Stimulated activated CD4-positive, alpha-beta T cell treated with anti-CD3 and anti-CD28 coated beads, Interleukin-15, amount 100 ng/mL, for 1 hour (primary cell): ENCODE measurements at places on chromosomes 3 and 15.

- DNase-seq: no peak
Observed at GRCh38 chr3:157104928-157105652, 54.9 kb downstream of the CCNL1 start.

DNA sequence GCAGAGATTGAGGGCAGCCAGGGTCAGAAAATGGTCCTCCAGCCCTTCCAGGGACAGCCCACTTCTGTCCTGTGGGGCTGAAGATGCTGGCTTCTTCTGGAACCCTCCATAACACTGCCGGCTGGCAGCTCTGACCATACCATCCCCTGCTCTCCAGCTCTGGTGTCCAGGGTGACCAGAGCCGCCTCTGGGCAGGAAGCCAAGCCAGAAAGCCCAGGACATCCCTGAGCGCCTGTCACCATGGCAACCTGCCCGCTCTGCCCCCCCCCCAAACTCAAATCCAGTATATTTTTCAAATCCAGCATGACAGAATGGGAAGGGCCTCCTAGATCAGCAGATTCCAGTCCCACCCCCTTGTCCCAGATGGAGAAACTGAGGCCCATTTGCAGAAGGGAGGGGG, 420 bp upstream of the TMIE start:
- no peak for DNase-seq

GRCh38 chr3:187085933-187086332, 53.4 kb downstream of the RPL39L start:
- no peak for DNase-seq

GRCh38 chr15:91887321-91887720, 33.8 kb downstream of the SLCO3A1 start:
- no peak for DNase-seq

DNA sequence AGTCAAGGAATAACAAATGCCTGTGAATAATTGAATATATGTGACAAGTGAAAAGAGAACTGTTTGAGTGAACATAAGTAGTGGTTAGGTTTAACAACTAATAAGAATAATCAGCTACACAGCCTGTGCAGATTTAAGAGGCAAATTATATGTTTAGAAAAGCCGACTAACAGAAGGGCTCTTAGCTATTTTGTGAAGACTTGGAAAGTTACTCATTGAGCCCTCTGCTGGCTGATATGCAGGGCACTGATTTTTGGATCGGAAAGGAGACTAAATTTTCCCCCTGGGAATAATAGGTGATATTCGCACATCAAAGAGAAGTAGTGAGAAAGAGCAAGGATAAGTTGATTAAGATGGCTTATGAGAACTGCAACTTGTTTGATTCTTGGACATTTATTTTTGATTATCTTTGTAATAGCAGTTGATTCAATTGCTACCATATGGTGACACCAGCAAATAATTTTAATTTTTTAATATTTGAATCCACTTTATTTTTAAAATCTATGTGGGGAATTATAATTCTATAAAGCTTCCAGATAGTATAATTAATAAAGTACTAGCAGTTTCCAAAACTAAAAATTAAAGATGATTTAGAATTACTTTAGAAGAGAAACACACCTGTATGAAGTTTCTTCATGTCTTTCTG, 156.2 kb downstream of the NLGN1 start:
- no peak for DNase-seq

DNA sequence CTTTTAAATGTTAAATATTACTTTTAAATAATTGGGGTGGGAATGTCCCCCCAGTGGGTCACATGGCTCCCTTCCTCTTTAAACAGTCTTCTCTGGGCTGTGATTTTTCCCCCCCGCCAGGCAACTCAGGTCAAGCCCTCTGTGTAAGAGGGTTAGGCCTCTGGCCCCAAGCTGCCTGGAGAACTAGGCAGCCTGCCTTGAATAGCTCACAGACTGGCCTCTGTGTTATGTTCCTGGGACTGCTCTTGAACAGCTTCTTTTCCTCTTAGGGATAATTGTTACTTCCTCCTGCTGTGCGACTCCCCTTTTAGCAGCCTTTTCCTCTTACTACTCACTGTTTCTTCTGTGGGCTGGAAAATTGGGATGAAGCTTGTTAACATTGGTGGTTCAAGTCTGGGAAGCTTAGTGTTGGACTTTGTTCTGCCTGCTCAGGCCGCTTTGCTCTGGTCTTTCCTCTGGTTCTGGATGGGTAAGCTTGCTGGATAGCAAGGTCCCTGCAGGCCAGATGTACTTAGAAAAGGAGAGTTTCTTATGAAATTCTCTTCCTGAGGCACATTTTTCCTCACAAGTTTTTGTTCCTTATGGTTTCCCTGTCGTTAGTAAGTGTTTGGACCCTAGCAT, 2.2 kb downstream of the TEX264 start:
- DNase-seq: no peak

GRCh38 chr3:42205800-42206514, 60.0 kb downstream of the CCK start:
- no peak for DNase-seq

GRCh38 chr15:42490291-42490670, 660 bp downstream of the ZNF106 start:
- no peak for DNase-seq

GRCh38 chr3:111541911-111542483, at the start of gene CD96:
TSS of gene CD96 (plus strand) at chr3:111542197. CDS start at chr3:111542249, 52 bp downstream.
- peak; percentile 43 for DNase-seq

DNA sequence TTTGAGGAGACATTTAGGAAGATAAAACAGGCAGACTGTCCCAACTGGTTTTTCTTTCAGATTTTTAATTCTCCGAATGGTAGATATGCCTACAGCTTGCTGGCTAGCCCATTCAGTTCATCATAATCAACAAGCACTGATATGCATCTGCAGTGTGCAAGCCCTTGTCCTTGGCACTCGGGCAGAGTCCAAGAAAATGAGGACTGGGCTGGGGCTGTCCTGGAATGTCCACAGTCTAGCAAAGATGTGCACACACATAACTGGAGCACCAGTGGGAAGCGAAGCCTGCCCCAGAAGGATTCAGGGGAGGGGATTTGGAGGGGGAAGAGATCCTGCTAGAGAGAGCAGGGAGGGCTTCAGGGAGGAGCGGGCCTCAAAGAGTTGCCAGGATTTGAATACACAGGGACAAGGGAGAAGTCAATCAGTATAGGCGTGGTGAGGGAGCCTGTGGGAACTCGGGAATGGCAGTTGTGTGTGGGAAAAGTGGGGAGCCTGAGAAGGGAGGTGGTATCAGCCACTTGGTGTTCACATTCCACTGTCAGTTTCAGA, 8.7 kb downstream of the FAH start:
- DNase-seq: no peak

DNA sequence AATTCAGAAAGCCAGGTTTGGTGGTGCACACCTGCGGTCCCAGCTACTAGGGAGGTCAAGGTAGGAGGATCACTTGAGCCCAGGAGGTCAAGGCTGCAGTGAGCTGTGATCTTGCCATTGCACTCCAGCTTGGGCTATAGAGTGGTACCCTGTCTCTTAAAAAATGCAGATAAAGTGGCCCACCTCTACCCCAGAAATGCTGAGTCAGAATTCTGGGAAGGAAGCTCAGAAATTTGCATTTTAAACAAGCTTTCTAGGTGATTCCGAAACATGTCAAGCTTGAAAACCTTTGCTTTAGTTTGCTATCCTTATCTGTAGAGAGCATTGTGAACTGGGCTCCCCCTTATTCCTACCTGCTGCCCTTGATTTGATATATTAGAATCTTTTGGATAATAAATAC, 7.7 kb downstream of the MED12L start:
- DNase-seq: no peak

DNA sequence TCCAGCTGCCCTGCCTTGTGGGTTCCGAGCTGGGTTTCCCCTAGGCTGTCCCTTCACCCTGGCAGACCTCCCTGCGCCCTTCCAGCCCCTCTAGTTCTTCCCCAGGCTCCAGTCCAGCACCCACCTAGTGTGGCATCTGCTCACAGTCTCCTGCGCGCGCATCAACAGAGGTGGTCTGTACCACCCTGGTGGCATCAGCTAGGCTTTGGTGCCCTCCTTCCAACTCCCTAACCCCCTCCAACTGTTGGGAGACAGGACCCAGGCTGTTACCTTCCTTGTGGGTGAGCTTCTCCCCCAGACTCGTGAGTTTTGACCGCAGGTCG, 8.0 kb downstream of the CALML4 start:
- DNase-seq: no peak

DNA sequence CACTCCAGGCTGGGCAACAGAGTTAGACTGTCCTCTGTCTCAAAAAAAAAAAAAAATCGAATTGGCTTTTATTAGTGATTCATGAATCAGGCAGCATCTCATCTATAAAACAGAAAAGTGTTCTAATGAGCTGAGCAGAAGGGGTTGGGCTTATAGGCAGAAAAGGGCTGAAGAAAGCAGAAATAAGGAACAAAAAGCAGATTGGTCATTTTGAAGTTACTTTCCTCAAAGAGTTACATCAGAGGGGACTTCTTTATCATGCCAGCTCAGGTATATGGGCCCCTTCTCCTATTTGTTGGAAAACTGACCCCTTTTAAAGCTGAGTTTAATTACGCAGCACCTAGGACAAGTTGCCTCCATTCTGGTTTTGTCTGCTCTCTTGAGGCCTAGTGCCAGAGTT, 722 bp upstream of the POGLUT1 start:
- no peak for DNase-seq

GRCh38 chr15:74540161-74540760, 759 bp upstream of the ARID3B start:
- DNase-seq: no peak

- no peak for DNase-seq
Observed at GRCh38 chr15:65376767-65377104, 1.1 kb downstream of the IGDCC3 start.

GRCh38 chr3:178748874-178749273, 212.6 kb downstream of the KCNMB2 start:
- no peak for DNase-seq

GRCh38 chr15:101528108-101528916, 38.8 kb upstream of the PCSK6 start:
- no peak for DNase-seq

DNA sequence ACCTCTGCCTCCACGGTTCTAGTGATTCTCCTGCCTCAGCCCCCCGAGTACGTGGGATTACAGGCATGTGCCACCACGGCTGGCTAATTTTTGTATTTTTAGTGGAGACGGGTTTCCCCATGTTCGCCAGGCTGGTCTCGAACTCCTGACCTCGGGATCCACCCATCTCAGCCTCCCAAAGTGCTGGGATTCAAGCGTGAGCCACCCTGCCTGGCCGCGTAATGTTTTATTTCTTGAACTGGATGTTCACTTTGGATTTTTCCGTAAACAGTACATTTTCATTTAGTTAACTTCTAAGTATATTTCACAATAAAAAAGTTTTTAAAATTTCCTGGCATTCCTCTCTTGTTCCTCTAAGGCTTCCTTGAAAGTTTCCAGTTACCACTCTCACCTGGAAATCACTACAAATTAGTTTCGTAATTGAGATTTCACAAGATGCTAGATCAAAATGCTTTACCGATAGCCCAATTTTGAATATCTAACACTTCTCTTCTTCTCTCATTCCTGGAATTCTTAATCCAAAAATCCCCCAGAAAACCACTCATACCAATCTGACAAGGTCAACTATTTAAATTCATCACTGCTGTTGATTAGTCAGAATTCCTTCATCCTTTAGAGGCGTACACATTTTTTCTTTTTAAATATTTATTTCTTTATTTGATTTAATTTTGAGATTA, 44.7 kb upstream of the INO80 start:
- no peak for DNase-seq

- no peak for DNase-seq
Observed at GRCh38 chr3:197737319-197737649, 580 bp upstream of the RUBCN start.

DNA sequence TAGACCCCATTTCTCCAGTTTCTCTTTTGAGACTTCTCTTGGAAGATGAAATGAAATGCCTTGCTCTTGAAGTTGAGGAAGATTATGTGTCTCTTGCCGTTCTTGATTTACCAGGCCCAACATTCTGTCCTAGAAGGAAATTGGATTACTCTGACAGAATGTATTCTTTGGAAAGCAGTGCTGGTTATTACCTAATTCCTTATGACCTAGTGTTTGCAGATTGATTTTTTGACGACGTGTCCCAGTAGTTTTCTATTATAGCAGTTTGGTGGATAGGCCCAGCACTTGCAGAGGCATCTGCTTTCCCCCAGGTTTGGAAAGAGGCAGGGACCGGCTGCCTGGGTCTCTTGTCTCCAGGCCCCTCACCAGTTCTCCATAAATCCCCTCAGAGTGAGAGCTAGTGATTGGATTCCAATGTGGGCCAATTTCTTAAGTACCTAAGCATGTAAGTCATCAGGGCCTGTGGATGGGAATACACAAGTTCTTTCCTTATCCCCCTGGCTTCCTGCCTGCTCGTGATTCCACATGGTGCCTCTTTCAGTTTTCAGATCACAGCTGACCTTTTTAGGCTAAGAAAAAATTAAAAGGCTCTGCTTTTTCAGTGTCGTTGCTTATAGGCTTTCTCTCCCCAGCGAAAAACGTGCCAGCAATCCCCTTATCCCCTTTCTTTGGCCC, 50.2 kb downstream of the EPHB3 start:
- no peak for DNase-seq

- no peak for DNase-seq
Observed at GRCh38 chr15:32919749-32920414, 202.1 kb downstream of the GREM1 start.

DNA sequence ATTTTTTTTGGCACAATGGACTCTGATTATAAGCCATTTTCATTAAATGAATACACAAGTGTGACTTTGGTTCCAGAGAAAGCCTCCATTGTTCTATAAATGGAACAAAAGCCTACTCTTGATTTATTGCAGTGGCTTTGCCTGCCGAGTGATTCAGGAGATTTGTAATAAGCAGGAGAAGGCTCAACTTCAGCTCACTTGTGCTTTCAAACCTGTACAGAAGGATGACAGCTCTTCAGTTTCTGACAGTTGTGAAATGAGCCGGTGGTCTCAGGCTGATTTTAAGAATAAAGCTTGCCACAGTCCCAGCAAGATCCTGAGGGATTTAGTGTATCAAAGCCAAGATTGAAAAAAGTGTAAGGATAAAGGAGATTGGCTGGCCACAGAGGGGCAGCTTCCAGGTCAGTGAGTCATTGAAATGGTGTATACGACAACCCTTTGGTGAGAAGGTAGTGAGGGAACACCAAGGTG, 438.8 kb upstream of the TGFBR2 start:
- no peak for DNase-seq

- DNase-seq: no peak
Observed at GRCh38 chr15:41825572-41826535, 2.0 kb upstream of the JMJD7 start.

GRCh38 chr3:46873521-46873920, 4.0 kb upstream of the PTH1R start:
- DNase-seq: no peak
